ENCODE measurements at places on chromosomes 5 and 9.

- DNase-seq: no peak
Observed at GRCh38 chr9:87428659-87429058, 69.0 kb upstream of the DAPK1 start.

DNA sequence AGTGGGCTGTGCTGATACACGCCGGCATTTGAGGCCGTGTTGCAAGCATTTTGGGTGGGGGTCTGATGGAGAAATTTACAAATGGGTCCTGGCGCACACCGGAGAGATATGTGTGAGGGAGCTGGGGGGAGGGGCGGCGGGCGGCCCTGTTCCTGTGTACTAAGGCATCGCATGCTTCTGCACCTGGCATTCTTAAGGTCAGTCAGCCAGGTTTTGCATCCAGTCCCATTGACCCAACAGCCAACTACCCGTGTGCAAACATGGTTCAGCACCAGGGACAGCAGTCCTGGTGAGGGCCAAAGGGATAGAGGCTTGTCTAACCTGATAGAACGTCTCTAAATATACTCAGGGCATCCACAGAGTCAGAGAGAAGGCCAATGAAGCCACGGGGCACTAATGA is 839 bp downstream of the GABRG2 start:
- peak; percentile 51 for DNase-seq

- DNase-seq: no peak
Observed at GRCh38 chr9:18184401-18184800, 289.6 kb upstream of the ADAMTSL1 start.

DNA sequence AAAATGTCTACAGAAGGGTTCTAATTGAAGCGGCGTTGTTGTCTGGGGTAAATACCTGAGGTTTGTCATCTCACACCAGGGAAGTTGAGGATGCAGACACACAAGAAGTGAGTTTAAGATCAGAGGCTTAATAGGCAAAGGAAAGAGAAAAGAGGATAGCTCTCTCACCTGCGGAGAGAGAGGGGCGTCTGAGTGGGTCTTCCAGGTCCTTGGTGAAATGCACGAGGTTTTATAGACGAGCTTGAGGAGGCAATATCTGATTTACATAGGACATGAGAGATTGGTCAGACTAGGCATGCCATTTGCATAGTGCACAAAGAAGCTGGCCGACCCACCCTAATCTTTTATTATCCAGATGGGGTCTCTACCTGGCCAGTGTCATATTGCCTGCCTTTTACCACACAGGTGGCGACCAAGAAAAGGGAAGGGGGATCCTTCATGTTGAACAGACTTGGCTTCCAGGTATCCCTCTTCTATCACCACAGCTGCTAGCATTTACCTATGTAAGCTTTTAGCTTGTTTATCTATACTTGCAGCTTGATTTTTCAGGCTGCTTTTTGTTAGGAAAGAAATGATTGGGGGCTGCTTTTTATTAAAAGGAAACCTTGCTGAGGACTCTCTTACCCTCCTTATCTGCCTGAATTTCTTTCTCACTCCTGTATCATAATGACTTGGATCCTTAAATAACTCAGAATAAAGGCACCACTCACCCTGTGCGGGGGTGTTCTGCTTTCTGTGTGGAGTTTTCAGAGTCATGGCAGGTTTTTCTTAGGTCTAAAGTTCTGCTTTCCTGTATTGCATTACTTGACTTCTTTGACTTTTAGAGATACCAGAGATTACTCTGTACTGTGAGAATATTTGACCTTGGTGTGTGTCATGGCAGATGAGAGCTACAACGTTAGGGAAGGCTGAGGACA is 9.4 kb upstream of the GLT6D1 start:
- DNase-seq: no peak

DNA sequence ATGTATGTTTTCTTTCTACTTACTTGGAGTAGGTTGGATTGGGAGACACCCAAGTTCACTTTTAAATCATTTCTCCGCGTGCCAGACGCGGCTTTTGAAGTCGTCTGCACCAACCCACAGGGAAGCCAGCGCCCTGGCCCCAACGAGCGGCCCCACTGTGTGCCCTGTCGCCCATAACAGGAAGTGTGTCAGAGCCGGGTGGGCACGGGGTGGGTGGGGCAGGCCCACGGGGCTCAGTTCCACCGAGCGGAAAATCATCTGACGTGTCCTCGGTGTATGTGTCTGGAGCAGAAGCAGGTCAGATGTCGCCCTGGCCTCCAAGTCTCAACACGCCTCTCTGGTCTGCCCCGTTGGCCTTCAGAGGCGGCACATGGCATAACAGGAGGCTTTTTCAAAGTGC is 22.7 kb upstream of the SMIM23 start:
- no peak for DNase-seq

- no peak for DNase-seq
Observed at GRCh38 chr5:78537821-78538220, 110.8 kb downstream of the LHFPL2 start.

DNA sequence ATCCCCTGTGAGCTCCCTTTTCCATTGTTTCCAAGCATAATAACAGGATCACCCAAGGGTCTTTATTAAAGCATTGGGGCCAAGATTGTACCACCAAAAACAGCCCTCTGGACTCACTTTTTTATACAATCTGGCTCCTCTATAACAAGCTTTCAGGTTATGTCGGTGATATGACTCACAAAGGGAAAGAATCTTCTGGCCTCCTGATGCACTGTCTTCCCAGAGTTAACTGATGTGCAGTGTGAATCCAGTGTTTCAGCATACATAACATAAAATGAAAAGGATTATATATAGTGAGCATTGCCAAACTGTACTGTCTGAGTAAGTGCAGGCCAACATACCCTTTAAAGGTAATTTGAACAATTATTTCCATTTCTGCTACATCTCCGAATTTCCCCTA is 33.9 kb upstream of the MAN2A1 start:
- no peak for DNase-seq

DNA sequence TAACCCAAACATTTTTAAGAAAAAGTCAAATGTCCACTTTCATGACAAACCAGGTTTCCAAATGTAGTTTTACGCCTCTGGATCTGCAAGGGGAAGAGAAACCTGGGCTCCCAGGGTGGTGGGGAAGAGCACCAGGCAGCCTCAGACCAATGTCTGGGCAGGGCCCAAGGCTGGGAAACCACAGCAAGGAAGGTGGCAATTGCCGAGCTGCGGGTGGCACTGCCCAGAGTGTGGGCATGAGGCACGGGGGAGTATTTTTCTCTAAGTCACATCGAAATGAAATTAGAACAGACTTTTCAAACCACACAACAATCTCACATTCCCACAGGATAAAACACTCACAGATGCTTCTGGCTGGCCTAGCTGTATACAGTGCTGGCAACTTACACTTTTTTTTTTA is 32.6 kb upstream of the RASGEF1C start:
- no peak for DNase-seq

- no peak for DNase-seq
Observed at GRCh38 chr9:85302938-85303756, 438.6 kb downstream of the AGTPBP1 start.

DNA sequence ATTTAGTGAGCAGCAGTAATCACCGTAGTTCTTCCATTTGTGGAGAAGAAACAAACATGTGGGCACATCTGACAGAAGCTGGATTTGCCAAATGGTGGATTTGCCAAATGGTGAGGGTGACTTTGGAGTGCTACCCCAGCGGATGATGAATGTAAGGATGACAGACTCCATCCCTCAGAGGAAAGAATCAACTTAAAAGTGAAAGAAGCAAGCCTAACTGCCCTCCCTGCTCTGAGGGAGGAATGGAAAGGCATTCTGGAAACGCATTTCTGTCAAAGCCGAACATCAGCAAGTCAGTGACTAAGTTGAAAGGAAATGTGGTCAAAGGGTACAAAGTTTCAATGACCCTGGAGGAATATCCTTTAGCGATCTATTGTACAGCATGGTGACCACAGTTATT is 143.5 kb downstream of the GPBP1 start:
- DNase-seq: no peak

DNA sequence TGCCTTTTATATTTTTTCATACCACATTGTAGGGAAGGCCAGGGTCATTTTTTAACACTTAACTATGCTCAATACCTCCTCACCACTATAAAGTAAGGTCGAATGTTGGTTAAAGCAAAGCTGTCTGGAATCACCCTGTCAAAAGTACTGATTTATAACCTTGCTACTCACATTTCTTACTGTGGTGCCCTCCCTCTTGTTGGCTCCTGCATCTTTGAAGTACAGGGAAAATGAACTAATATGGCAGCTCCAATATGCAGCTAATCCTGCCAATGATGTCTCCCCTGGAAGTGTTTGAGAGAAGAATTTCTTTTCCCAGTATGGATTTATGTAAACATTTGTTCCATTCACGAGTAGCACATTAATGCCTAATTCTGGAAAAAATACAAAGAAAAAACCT is 108.4 kb upstream of the RPS23 start:
- no peak for DNase-seq

- DNase-seq: no peak
Observed at GRCh38 chr9:111839987-111840386, 45.2 kb upstream of the SHOC1 start.

- no peak for DNase-seq
Observed at GRCh38 chr9:29439961-29440360, 1866.7 kb upstream of the C9orf72 start.

GRCh38 chr9:129170229-129170628 is 7.8 kb downstream of the IER5L start:
- DNase-seq: no peak

- DNase-seq: no peak
Observed at GRCh38 chr9:1490341-1491232, 440.4 kb downstream of the DMRT2 start.

DNA sequence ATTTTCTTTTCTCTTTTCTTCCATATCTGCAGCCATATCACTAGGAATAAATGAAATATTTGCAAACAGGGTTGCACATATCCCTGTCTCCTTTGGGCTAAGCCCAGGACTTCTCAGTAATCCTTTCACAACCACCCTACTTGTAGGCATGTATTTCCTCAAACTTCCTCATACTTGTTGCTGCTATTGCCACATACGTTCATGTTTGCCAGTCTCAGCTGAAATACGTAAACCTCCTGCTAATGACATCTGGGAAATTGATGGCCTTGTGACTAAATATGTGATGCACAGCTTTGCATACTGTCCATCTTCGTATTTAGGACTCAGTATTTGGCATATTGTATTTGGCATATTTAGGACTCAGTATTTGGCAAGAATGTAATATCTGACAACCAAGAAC is 224.6 kb downstream of the PLK2 start:
- DNase-seq: no peak

- no peak for DNase-seq
Observed at GRCh38 chr9:115855458-115856133, 298.0 kb upstream of the PAPPA start.

DNA sequence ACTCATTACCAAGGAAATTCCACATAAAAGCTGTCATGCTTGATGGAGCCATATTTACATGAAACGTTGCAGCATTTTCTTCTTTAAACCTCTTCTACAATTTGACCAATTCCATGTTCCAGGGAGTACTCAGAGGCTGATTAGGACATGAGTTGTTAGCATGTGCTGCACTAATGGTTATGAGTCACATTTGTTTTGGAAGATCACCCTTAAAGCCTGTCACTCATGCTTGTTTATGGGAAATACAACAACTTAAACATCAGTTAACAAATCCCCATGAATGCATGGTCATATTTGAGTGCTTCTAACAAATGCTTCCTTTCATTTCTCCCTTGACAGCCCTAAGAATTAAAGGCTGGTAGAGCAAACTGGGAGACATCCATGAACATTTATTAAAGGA is 156.1 kb downstream of the GHR start:
- DNase-seq: no peak

- no peak for DNase-seq
Observed at GRCh38 chr5:172494630-172495505, 40.5 kb upstream of the SH3PXD2B start.

GRCh38 chr9:131473198-131473885 is 29.4 kb upstream of the POMT1 start:
- no peak for DNase-seq

- DNase-seq: no peak
Observed at GRCh38 chr5:2738700-2739359, 12.6 kb downstream of the IRX2 start.

GRCh38 chr9:68933434-68934328 is 80.2 kb downstream of the PRKACG start:
- DNase-seq: no peak

GRCh38 chr5:145589063-145589462 is 246.1 kb downstream of the PRELID2 start:
- DNase-seq: no peak

DNA sequence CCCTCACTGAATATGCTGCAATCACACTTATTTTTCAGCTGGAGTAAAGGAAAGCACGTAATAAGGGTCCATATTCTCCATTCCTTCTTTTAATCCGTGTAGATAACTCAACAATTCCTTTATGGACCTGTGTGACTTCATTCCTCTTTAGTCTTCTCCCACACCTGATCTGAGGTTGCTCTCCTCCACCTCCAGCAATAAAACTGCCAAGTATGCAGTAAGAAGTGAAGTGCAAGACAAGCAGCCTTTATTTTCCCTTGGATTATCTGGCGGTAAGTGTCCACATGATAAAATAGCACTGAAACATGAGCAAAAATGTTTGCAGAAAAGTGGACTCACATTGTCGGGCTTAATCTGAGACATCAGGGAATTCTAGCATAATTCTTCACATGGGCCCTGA is 13.8 kb downstream of the DEPDC1B start:
- DNase-seq: no peak

GRCh38 chr9:129834489-129835127 is 467 bp downstream of the C9orf78 start:
- DNase-seq: no peak

GRCh38 chr9:133513214-133514100 is 11.3 kb downstream of the MYMK start:
- DNase-seq: no peak

DNA sequence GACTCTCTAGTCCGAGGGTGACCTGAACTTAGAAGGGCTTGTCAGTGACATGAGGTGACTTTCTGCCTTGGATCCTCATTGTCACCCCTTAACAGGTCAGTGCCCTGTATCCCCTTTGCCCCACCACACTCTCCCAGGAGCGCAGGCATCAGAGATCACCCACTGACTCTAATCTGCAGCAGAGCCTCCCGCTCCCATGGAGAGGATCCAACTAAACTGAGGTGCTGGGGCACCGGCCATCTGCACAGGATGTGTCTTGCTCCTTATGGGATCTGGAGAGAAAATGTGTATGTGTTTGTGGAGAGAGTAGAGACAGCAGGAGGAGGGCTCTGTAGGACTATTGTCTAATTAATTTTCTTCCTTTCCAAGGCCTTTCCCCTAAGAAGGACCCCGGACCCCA is 213.7 kb downstream of the ROR2 start:
- no peak for DNase-seq

DNA sequence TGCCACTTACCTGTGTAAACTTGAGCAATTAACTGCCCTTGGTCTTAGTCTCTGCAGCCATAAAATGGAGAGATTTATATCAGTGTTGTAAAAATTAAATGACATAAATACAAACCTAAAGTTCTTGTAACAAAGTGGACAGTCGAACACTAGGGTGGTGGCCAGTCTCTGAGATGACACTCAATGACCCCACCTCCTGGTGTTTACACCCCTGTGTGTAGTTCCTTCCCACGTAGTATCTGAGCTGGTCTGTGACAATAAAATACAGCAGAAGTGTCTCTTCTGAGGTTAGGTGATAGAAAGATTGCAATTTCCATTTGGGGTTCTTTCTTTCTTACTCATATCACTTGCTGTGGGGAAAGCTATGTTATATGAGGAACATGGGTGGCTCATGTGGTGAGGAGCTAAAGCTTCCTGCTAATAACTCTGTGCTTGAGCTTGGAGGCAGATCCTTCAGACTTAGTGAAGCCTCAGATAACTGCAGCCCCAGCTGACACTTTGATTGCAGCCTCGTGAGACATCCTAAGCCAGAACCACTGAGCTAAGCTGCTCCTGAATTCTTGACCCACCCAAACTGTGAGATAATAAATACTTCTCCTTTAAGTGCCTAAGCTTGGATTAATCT is 173.4 kb upstream of the CHD1 start:
- no peak for DNase-seq
